Endothelial cell of umbilical vein (primary cell): ENCODE measurements at places on chromosomes 2 and 18.

DNA sequence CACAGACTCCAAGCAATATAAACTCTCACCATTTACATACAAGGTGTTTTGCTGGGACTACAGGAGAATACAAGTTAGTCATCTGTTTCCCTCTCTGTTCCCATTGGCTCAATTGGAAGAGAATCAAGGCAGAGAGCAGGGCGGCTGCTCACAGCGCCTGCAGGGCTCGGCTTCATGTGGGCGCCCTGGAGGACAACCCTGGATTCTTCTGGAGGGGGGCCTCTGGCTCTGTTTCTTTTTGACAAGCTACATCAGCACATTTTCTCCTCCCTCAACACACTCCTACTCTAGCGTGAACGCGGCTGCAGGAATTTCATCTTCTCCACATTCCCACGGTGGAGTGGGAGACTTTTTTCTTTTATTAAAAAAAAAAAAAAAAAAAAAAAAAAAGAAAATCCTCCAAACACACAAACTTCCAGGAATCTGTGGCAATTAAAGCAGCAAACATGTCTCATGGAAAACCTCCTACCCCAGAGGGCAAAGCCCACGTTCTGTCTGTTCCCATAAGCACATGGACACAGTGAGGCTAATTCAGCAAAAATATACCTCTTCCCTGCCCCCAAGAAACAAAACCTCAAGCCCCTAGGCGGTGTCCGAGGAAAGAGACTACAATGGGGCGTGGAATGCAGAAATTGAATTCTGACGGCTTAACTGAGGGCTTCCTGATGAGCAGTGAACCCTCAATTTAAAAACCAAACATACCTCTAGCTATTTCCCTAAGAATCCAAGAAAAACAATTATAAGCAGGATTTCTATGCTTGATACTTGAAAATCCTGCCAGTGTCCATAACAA, 50.6 kb downstream of the PARD6G start:
- no peak for DNase-seq

- no peak for DNase-seq
These were observed 1.1 kb upstream of the ASAP2 start for GRCh38 chr2:9205486-9205885.

DNA sequence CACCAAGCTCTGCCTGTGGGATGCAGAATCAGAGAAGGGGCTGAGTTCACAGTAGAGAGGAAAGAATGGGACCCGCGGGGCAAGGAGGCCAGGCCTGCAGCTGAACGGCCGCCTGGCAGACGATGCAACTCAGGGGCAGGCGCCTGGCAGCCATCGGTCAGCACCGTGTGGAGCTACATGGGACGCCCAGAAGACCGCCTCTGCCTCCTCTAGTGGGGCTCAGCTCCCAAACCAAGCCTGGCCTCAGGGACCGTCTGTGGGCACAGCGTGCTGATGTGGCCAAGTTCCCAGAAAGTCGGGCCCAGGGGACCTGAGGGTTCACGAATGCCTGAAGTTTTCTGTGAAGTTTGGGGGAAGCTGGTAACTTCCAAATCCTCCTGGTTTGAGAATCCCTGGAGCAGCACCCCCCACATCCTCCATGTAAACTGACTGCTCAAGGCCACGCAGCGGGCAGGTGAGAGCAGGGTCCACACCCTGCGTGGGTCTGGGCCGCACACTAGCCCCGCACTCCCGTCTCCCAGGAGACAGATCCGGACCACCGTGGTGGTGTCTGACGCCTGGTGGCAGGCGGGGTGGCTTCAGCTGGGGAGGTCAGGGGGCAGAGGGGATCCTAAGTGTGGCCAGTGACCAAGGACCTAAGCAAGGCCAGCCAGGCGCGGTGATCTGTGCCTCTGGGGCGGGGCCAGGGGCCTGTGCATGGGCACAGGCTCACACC, 14.6 kb downstream of the SNORC start:
- no peak for DNase-seq

DNA sequence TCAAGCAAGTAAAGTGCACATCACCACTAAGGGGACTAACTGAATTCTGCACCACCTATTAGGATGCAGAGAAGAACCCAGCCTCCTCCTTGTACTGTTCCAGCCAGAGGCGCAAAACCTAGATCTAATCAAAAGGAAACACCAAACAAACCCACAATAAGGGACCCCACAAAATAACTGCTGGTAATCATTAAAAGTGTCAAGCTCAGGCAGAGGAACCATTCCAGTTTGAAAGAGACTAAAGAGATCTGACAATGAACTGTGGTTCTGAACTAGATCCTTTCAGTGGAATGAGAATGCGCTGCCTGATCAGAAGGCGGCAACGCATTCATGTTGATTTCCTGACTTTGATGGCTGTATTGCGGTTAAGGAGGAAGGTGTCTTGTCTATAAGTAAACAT, 16.8 kb downstream of the HDLBP start:
- DNase-seq, result no peak

DNA sequence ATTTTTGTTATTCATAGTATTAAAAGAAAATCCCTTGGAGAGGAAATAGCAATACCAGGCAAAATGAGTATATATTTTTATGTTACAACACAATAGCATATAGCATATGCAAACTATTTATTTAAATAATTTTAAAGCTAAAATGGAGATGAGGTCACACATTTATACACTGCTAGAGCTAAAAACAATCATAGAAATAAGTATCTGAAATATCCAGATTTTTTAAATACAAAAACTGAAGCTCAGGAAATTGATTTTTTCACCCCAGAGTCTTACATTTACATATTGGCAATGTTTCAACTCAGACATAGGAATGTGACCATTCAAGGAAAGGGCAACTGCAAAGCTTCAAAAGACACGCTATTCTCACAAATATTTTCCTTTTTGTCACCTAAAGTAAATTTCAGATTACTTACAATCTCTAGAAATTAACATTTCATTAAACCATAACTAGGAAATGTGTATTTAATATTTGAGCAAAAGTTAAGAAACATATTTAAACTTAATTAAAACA, 8.9 kb downstream of the TFPI start:
- DNase-seq, result peak; percentile 64

DNA sequence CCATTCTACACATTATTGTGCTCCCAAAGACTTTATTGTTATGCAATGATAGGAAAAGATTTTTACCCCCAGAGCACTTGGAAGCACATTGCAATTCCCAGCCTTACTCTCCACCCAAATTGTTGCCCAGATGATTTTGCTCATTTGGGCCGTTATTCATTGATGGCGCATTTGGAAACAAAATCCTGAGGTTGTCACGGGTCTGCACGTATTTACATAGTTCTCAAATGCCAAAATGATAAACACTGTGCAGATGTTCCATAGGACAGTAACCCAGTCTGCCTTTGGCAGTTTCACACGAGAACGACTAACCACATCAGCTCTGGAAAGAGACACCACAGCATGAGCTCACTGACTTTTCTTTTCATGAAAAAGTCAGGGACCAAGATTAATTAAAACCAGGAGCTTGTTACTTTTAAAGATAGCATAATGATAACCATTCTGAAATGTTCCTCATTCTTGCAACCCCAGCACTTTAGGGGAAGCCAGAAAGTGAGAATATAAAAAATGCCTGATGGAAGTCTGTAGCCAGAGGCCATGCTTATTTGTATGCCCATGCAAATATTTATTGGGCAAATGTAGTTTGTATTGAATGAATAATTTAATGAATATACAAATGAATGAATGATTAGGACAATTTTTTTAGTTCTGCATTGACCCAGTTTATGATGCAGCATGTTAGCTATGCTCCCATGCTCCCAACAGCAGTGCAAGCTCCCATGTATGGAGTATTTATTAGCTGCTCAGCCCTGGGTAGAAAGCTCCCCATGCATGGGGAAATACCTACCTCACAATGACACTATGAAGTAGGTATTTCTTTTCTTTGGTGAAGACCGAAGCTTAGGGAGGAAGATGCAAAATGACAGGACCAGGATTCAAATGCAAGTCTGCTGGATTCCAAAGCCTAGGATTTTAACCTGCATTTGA, 84.6 kb downstream of the MAIP1 start:
- DNase-seq, result no peak

- DNase-seq, result no peak
These were observed 30.4 kb upstream of the TNS1 start for GRCh38 chr2:218033208-218033589.

DNA sequence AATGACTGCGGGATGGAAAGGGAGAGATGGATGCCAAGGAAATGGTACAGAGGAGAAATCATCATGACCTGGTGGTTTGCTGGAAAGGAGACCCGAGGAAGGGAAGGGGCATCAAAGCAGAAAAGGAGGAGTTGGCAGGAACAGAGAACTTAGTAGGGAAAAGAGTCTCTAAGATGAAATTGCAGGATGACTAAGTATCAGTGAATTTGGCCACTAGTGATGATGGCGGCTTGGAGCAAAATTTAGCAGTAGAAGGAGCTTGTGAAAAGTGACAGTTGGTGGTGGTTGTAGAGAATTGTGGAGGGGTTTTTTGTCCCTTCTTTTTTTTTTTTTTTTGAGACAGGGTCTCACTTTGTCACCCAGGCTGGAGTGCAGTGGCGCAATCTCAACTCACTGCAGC, 10.1 kb downstream of the METAP1D start:
- DNase-seq, result no peak

DNA sequence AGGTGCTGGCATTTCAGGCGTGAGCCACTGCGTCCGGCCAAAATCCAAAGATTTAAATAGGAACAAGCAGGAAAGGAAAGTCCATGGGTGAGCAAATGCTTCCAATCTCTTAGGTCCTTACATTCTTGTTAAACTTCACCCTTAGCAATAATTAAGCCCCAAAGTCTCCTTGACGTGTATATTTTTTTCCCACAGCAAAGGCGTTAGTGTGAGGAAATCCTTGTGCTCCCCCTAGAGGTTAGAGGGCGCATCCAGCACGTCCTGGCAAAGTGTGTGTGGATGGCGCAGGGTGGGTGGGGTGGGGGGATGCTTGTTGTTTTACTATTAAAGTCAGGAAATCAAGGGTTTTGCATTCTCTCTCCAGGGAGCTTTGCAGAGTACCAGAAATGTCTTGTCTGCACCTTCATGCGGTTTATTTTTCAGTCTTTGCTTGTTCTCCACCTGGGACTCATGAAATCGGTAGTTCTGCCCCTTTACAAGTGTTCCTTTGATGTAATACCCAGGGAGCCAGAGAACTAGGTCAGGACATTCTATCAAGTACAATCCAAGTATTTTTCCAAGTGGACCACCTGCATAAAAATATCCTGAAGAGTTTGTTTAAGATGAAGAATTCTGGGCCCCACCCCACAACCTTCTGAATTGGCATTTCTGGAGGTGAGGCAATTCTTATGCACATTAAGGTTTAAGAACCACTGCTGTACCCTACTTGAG, 22.2 kb upstream of the ITSN2 start:
- DNase-seq, result peak; percentile 66

GRCh38 chr18:6013171-6013810, 118.0 kb upstream of the TMEM200C start:
- no peak for DNase-seq

DNA sequence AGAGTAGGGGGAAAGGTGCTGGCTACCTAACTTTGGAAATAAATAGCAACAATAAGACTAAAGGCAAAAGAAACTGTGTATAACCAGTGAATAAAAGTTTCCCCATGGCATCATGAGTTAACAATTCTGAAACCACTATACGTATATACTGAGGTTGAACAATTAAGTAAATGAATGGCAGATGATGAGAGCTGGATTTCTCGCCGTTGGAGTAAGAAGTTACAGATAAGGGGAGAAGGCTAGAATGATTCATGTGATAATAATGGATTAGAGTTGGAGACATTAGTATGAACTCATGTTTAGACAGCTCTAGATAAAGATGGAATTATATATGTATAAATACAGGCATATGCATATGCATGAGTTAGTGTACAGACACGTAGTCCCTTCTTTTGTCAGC, 152.7 kb downstream of the UBR3 start:
- DNase-seq, result no peak

DNA sequence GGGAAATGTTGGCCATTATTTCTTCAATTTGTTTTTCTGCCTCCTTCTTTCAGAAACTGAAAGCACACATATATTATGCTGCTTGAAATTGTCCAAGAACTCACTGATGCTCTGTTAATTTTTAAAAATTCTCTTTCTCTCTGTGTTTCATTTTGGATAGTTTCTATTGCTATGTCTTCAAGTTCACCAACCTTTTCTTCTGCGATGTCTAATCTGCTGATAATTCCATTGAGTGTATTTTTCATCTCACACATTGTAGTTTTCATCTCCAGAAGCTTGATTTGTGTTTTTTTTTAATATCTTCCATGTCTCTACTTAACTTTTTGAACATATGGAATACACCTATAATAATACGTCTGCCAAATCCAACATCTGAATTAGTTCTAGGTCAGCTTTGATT, 98.1 kb upstream of the TGFA start:
- no peak for DNase-seq

DNA sequence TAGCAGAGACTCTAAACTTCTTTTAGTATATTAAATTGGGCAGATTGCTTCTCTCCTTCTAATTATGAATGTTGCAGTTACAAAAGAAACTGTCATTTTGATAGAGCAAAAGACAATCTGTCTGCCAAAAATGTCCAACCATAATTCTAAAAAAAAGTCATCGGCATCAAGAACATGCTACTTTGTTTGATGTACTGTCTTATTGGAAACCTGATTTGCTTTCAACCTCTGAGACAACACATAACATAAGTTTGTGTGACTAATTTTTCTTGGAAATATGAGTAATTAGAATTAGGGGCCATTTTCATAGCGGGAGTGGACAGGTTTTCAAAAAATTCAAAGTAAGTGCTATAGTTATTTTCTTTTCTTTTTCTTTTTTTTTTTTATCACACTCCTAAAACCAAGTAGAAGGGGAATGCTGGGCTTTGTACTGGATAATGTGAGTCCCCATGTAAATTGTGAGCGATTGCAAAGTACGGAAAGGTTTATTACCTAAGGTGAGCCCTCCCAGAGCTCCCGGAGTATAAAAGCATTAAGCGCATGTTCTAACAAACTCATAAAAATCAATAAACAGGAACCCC, 59.1 kb downstream of the ZEB2 start:
- no peak for DNase-seq

- no peak for DNase-seq
These were observed 109.1 kb upstream of the FBXO11 start for GRCh38 chr2:48015421-48015820.

GRCh38 chr2:62692225-62692624, 13.3 kb upstream of the EHBP1 start:
- DNase-seq, result no peak

GRCh38 chr2:119477113-119477505, 45.5 kb downstream of the TMEM37 start:
- no peak for DNase-seq

GRCh38 chr2:59083075-59083828, 842.1 kb upstream of the FANCL start:
- DNase-seq, result no peak

GRCh38 chr2:98282109-98282508, 64.1 kb upstream of the CNGA3 start:
- DNase-seq, result no peak

- DNase-seq, result no peak
These were observed 622.1 kb upstream of the ID2 start for GRCh38 chr2:8059794-8060193.
